ENCODE measurements at places on chromosomes 7 and 10.

GRCh38 chr10:80122746-80123145 lies 9.8 kb upstream of the PLAC9 start:
- DNase-seq, result peak; percentile 51

GRCh38 chr7:152579070-152579469 lies 96.9 kb downstream of the XRCC2 start:
- DNase-seq, result no peak

- no peak for DNase-seq
Measured at GRCh38 chr10:8416192-8416701, 361.8 kb downstream of the GATA3 start.

DNA sequence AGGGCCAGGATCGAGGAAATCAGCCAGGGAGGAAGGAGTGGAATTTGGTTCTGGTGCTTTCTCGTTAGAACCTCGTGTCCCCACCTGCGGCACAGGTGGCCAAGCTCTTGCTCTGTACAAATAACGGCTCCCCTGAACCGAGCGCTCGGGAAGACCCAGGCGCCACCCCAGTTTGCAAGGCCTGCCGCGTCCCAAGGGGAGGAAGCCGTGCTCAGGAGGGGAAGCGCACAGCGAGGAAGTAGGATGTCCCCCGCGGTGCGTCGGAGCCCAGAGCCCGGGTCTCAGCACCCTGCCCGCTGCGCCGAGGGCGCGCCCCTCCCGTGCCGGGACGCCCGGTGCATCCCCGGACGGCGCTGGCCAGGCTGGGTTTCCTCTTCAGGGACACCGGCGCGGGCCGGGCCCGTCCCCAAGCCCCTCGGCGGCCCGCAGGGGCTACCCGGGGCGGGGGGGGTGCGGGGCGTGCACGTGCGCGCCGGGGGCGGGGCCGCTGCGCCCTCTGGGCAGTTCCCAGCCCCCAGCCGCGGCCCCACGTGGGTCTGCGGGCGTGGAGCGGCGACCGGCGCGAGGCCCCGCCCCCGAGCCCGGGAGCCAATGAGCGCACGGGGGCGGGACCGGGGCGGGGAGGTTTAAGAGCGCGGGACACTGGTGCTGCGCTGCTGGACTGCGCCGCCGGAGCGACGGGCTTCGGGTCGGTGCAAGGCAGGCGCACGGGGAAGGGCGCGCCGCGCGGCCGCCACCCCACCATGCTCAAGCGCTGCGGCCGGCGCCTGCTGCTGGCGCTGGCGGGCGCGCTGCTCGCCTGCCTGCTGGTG lies at the start of gene LFNG:
Gene LFNG (plus strand): TSS at position 656 of the 812 bp plus-strand sequence. CDS start 88 bp downstream, at position 744.
- DNase-seq, result peak; percentile 93

DNA sequence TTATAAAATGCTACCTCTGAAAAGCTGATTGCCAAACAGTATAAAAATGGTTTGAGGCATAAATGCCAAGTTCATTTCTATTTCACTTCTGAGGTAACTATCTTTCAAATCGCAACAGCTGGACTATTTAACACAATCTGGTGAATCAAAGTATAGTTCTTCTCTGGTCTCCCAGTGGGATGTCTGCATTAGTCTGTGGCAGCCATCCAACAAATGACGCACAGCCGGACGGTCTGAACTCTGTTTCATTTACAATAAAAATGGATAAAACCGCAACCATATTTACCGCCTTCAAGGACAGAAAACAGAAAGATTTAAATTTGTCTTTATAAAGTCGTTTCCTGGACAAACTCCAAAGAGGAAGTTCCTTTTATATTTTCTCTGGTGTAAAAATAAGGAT lies 41.9 kb downstream of the ENO4 start:
- DNase-seq, result peak; percentile 93

- DNase-seq, result peak; percentile 60
Measured at GRCh38 chr7:28301148-28301641, 111.1 kb upstream of the CREB5 start.

DNA sequence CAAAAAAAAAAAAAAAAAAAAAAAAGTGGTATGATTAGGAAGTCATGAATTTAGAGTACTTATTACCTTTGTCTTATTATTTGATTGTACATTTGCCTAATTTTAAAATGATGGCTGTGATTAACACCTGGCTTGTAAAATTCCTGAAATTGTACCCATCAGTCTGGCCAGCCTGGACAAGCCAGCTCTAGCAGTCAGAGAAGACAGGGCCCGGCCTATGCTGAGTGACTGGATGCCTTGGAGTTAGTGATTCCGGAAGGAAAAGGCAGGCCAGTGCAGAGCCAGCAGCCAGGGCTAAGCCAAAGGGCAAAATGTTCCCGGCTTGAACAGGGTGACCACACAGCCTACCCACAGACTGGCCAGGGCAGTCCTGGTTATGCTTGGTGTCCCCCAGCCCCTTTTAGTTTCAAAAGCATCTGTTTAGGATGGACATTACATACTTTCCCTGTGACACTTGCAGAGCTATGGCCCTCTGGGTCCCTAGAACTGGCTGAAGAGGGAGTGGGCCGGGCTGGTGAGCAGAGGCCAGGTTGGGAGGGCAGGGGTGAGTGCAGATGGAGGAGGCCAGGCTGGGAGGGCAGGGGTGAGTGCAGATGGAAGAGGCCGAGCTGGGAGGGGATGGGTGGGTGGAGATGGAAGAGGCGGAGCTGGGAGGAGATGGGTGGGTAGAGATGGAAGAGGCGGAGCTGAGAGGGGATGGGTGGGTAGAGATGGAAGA lies 61.7 kb downstream of the PROSER2 start:
- no peak for DNase-seq

GRCh38 chr7:103343758-103344452 lies 662 bp downstream of the DNAJC2 start:
- DNase-seq, result peak; percentile 28

DNA sequence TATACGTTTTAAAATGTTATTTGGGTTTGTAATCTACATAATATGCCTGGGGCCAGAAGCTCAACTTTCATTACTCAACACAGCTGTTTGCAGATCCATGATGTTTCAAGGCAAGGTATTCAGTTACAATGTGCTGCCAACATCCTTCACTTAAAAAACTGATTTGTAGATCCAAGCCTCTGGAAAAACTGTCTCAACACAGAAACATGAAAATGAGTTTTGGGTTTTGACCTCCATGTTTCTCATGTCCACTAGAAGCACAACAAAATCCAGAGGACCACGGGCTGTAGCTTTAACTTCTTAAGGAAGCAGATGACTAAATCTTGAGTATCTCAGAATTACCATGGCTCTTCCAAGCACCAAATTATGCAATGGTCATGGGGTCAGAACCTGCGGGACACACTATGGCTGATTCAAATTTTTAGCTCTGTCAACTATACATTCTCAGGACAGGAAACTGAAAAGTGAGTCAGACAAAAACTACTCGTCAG lies 247.1 kb upstream of the GRB10 start:
- peak; percentile 81 for DNase-seq

DNA sequence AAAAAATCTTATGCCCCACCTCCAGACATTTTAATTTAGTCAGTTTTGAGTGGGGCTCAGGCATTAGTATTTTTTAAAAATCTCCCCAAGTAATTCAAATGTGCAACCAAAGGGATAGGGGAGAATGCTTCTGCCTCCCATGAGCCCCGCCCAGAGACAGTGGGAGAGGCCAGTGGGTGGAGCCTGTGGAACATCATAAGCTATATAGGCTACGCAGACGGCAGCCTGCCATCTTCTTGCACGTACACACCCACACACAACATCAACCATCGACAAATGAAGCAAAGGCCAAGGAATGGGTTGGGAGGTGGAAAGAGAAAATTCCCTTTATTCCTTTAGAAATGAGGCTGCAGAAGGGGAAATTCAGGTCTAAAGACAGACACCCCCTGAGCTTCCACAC lies 25.2 kb downstream of the CREB3L2 start:
- DNase-seq, result no peak

DNA sequence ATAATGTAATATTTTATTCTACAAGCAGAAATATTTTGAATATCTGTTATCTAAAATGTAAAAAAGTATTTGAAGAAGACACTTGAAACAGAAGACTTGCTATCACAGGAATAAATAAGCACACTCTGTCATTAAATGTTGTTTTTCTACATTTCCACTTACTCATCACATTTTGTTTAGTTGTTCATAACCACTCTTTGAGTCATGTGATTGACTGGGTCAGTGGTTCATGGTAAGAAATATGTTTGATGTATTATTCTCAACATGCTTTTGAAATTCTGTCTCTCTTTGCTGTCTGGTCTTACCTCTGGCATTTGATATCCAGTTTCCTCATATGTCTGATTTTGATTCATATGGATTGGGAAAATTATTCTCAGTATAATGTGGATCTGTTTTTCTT lies 171.8 kb downstream of the SUGCT start:
- peak; percentile 42 for DNase-seq

- DNase-seq, result no peak
Measured at GRCh38 chr7:14260011-14260410, 270.5 kb upstream of the ETV1 start.

DNA sequence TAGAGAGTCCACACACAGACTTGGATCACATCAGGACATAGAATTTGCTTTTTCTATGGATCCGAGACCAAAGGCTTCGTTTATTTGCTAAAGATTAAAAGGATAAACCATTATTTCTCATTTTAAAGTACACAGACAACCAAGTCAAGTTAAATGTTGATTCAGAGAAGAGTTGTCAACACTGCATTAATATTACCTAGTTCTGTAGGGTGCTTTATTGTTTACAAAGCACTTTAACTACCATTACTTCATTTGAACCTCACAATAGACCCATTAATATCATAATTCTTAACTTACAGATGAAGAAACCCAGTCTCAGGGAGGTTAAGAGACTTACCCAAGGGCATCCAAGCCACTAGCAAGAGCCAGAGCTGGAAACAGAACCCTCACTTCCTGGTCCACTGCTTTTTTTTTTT lies 43.2 kb upstream of the GSAP start:
- DNase-seq, result no peak
